Stimulated activated CD8-positive, alpha-beta memory T cell treated with anti-CD3 and anti-CD28 coated beads, Interleukin-7, amount 100 ng/mL, for 1 hour (primary cell): ENCODE measurements at places on chromosomes 13 and 19.

DNA sequence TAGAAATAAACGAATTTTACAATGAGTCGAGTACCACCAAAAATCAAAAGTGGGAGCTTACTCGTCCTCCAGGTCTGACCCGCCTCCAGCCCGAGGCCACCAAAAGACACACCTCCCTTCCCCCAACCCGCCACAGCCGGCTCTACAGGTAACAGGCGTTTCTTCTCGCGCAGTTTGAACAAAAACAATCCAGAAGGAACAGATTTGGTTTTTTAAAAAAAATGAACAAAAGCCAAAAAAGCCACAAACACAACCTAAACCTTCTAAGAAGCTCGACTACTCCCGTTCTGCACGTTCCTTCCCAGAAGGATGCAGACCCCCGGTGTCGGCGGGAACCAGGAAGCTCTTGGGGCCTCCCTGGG is 671 bp downstream of the ZDHHC20 start:
- peak; percentile 17 for DNase-seq

DNA sequence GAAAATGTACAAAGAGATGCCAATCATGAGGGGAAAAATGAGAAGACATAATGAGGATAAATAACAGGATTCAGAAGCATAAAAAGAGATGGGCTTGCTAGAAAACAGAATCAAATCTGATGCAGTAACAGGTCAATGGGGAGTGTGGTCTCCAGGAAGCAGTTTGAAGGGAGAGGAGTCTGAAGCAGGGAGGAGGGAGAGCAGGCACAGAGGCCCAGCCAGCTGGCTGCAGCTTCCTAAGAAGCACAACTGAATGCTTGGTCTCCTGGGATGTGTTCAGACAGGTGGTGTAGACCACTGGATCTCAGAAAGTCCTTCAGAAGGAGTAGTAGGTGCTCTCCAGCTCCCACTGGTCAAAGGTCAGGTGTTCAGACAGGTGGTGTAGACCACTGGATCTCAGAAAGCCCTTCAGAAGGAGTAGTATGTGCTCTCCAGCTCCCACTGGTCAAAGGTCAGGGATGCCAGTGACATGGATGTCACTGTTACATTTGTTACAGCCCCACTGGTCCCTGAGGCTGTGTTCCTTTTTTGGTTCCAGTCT is 68.3 kb upstream of the UBAC2 start:
- no peak for DNase-seq

- no peak for DNase-seq
Observed at GRCh38 chr19:17394891-17395415, 957 bp upstream of the CCDC194 start.

DNA sequence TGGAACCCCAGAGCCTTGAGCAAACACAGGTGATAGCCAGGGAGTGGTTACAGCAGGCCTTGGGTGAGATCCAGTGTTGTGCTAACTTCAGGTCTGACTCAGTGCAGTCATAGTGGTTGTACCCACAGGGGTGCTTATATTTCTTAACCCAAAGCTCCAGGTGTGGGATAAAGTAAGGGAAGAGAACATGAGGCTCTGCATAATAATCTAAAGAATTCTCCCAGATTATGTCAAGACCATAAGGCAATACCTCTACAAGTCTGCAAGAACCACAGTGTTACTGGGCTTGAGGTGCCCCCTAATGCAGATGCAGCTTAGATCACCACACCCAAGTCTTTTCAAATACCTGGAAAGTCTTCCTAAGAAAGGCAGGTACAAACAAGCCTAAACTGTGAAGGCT is 485.4 kb downstream of the RFC3 start:
- DNase-seq: no peak

DNA sequence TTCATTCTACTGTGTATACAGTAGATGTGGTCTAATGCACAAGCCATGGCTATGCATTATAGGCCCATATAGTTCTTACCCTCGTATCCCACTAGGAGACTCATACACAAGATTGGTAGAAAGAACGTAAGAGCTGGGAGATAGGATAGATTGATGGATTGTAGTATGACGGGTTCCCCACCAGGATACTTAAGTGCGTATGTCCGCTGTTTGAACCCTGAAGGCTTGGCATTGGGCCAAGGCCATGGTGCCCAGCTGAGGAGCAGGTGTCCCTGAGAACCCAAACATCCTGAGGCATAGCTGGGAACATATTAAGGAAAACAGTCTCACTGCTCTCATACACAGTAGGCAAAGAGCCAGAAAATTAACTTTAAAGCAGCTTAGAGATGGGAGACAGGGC is 617.5 kb upstream of the KLF12 start:
- DNase-seq: no peak

DNA sequence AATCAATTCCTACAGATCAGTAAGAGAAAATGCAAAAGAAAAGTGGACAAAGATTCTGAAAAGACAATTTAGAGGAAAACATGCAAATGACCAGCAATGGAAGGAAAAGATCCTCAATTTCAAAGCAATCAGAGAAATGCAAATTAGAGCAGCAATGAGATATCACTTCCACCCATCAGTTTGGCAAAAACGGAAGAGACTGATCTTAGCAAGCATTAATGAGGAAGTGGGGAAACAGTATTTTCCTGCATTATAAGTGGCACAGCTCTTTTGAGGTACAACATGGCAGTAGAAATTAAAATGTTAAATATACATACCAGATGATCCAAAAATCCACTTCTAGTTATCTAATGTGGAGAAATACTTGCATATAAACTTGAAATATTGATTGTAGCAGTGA is 69.1 kb upstream of the SLC7A1 start:
- no peak for DNase-seq

DNA sequence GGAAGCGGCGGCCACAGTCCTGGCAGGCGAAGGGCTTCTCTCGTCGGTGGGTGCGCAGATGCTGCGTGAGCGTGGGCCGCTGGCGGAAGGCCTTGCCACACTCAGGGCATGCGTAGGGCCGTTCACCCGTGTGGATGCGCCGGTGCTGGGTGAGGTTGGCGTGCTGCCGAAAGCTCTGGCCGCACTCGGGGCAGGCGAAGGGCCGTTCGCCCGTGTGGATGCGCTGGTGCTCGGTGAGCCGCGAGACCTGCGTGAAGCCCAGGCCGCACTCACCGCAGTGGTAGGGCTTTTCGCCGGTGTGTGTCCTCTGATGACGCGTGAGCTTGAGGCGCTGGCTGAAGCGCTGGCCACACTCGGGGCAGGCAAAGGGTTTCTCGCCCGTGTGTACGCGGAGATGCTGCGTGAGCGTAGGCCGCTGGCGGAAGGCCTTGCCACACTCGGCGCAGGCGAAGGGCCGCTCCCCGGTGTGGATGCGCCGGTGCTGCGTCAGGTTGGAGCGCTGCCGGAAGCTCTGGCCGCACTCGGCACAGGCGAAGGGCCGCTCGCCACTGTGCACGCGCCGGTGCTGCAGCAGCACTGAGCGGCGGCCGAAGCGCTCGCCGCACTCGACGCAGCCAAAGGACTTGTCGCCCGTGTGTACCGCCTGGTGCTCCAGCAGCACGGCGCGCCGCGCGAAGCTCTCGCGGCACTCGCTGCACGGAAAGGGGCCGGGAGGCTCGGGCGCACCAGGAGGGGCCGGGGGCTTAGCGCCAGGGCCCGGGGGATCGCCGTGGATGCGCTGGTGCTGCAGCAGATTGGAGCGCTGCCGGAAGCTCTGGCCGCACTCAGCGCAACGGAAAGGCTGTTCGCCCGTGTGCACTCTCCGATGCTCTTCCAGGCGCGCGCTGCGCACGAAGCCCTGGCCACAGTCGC is 4.0 kb upstream of the UBE2M start:
- no peak for DNase-seq

DNA sequence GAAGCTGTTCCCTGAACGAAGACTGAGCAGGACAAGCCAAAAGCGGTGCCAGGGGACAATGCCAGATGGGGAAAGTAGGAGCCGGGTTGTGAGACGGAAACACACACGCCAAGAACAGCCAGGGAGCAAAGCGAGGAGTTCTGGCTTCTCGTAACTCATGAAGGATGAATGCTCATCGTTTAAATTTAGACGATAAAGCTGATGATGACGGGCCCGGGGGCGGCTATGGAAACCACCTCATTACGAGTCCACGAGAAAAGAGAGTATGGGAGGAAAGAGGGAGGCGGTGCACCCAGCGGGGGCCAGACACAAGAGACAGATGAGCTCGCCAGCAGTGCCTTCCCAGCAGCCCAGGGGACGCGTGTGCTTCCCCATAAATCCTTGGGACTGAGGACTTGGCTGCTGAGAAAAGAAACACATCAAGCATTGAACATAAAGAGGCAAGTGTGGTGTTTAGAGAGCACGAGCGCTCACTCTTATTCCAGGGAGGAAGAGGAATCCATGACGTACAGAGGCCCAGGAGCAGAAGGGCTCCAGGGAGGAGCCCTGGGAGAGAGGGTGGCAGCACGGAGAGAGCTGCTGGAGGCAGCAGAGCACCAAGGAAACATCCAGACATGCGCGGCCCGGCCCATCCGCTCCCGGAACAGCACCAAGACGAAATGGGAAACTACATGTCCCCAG is 70.7 kb downstream of the EPS15L1 start:
- DNase-seq: no peak

- no peak for DNase-seq
Observed at GRCh38 chr19:30587869-30588268, 215.7 kb downstream of the ZNF536 start.

DNA sequence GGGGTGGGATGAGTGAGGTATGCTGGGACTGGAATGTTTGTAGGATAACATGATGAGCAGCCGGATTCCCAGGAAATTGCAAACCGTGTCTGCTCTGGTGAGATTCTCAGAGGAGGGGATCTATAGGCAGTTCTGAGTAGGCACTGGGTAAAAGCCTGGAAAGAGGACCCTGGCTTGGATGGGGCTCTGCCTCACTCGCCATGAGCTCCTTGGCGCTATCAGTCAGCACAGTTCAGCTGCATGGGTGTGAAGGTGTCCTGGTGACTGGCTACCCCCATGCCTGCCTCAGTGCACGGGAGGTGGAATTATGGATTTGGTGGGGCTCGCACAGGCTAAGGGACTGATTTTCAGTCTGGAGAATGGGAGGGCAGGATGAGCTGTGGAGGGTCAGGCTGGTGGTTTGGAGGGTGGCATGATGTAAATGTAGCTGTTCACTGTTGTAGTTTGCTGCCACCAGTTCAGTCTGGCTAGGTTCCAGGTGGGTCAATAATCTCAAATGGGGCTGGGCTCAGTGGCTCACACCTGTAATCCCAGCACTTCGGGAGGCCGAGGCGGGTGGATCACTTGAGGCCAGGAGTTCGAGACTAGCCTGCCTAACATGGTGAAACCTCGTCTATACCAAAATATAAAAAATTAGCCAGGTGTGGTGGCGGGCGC is 9.2 kb upstream of the ZNF627 start:
- DNase-seq: no peak

- no peak for DNase-seq
Observed at GRCh38 chr19:13043285-13043684, 48.0 kb downstream of the NFIX start.
